ENCODE measurements at places on chromosomes 2 and 18.

GRCh38 chr2:200128296-200128695, 172.9 kb downstream of the MAIP1 start:
- DNase-seq, result no peak

DNA sequence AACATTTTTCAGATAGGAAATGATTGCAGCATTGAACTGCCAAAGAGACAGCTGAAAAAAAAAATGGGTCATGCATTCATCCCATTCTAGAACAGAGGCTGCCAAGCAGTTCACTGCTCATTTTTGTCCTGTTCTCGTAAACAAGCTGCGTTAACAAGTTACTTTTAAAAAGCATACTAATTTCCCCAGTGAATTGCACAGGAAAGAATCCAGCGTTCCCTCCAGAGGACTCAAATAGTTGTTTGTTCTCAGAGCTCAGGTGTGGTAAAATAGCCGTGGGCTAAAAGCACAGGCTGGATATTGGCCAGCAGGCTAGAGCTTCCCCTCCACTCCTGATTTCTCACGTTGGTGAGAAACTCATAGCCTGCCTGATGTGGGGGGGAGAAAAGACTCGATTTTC, 76.1 kb upstream of the AQP4 start:
- no peak for DNase-seq

- DNase-seq, result no peak
Measured at GRCh38 chr2:15846626-15847025, 93.7 kb upstream of the MYCN start.

- DNase-seq, result peak; percentile 37
Measured at GRCh38 chr2:118881490-118882129, 34.2 kb upstream of the EN1 start.

GRCh38 chr2:170365686-170366085, 187.7 kb downstream of the MYO3B start:
- no peak for DNase-seq

- DNase-seq, result no peak
Measured at GRCh38 chr2:239745386-239746227, 279.5 kb downstream of the NDUFA10 start.

- no peak for DNase-seq
Measured at GRCh38 chr2:241637795-241638660, 535 bp downstream of the ATG4B start.

DNA sequence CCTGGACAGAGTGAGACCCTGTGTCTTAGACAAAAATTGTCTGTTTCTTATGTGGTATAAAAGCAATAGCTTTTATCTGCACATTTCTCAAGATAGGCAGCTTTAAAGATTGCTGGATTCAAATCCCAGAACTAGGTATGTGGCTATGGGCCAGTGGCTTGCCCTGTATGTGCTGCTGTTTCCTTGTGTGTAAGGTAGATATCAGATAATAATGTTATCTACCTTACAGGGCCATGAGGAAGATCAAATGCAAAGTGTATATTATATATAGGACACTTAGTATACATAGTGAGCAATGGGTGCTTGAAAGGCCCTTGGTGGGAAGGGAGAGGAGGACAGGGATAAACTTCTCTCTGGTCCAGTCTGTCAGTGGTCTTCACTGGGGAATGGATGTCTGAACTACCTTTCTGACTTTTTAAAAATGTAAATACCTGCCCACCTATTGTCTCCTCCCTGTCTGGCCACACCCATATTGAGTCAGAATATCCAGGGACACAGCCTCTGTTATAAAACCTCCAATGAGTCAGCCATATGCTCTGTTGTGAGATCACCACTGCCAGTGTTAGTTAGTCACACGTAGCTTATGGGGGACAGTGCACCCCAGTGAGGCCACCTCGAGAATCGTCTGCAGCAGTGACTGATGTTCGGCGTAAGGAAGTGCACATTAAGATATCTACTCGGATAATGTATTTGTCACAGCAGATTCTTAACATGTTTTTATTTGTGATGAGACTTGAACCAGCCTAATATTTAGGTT, 383.4 kb downstream of the PTPRM start:
- no peak for DNase-seq

GRCh38 chr2:176088048-176088936, 4.2 kb upstream of the HOXD13 start:
- DNase-seq, result no peak

- DNase-seq, result no peak
Measured at GRCh38 chr18:57089702-57090101, 57.2 kb upstream of the BOD1L2 start.
